ENCODE measurements at places on chromosomes 6 and 20.

- no peak for DNase-seq
These were observed 147.5 kb downstream of the PHF3 start for GRCh38 chr6:63783096-63783495.

GRCh38 chr6:105452924-105453756 lies 50.3 kb upstream of the PREP start:
- DNase-seq = no peak

- no peak for DNase-seq
These were observed 150.4 kb upstream of the PHACTR3 start for GRCh38 chr20:59453759-59454560.

- no peak for DNase-seq
These were observed 23.1 kb upstream of the VIP start for GRCh38 chr6:152727507-152727906.

DNA sequence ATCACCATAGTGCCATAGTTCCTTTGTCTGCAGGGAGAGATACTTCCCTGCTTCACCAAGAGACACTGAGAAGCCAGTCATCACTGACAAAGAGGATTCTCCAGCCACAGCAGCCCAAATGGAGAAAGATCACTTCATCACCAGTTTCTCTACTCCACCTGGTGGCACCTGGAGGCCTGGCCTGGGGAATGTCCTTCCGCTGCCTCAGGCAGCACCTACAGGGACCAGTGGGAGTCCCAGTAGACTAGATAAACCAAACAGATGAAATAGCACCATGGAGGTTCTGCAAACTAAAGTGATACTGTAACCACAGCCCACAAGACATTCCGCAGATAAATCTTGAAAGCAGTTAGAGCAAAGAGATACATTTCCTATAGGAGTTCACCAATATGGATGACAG lies 266.5 kb downstream of the C6orf118 start:
- no peak for DNase-seq

GRCh38 chr6:33723371-33724085 lies 12.0 kb upstream of the UQCC2 start:
- no peak for DNase-seq

DNA sequence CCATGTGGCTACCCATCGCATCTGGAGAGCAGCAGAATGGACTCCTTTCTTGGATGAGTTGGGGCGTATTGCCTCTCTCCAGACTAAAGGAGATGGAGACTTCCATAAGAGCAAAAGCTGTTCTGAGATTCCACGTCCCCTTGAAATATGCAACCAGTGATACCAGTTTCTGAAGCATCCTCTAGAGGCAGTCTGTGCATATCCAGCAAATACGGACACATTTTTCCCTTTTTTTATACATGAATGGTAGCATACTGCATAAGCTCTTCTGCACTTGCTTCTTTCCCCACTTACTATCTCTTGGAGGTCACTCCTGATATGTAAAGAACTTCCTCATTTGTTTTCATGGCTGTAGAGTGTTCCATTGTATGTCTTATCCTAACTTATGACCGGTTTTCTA lies 34.6 kb downstream of the TAF8 start:
- DNase-seq = no peak

DNA sequence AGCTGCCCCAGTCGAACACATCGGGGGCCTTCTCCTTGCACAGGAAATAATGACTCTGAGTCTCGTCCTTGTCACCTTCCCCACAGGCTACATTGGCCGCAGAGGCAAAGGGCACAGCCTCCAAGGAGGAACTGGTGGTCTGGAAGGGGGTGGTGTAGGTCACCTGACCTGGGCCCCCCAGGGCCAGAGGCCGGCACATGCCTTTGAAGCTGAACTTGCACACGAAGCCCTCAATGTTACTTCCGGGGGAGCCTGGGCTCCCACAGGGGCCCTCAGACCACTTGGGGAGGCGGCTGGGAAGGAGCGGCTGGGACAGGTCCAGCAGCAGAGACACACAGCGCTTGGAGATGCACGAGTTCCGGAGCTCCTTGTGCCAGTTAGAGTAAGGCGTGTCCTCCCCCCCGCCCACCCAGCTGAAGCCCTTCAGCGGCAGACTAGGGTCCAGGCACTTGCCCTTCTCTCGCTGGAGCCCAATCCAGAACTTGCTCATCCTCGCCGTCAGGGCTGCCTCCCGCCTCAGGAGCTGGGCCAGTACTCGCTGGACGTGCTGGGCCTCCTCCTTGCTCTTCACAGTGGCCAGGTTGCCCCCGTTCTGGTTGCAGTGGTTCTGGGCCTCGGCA lies 578 bp downstream of the CD93 start:
- no peak for DNase-seq

DNA sequence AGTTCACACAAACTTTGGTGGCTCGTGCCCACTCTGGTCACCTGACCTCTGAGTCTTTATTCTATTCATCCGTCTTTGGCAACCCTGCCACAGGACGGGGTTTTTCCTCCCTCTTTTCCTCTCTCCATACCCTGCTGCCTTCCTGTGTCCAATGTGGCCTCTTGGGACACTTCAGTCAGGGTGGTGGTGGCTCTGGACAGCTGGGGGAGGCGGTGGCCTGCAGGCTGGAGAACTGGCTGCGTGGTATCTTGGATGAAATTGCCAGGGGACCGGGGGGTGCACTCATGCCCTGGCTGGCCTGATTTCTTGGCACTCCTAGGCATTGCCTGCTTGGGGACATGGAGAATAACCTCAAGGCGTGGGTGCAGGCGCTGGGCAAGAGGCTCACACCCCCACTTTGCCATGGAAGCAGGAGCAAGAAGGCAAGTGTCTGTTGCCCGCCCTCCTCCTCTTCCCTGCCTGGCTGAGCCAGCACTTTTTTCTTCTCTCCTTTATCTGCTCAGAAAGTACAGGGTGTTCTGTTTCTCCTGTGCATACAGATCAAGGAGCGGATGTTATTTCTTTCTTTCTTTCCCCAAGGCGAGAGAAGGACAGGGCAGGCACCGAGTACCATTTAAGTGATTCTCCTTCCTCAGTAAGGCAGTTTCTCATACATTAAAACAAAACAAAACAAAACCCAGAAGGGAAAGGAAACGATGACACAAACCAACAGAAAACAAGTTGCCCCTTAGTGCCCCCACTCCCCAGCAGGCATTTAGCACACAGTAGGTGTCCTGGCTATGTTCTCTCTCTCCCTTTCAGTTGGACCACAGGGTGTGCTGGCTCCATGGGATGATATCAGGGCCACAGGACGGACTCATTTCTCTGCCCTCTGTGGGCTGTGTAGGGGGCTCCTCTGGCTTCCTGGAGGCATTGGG lies 155.5 kb upstream of the RNF24 start:
- DNase-seq = no peak

- DNase-seq = no peak
These were observed 78.2 kb downstream of the TSHZ2 start for GRCh38 chr20:53050338-53050737.

DNA sequence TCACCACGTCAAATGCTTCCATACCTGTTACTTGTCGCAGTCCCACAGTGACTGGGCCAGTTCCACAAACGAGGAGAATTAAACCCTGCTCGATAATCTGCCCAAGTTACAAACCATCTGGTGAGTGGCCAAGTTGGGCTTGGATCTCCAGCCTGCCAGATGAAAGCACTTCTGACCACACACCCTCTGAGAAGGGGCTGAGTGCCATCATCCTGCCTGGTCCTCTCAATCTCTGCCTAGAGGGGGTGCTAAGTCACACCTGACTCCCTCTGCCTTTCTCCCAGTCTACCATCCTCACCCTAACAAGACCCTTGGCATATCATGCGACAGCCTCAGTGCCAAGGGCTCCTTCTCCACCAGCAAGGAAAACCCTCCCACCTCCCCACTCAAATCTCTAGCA lies 15.8 kb downstream of the RRP36 start:
- DNase-seq = no peak

- DNase-seq = no peak
These were observed 1.5 kb upstream of the ARFGEF2 start for GRCh38 chr20:48919882-48920526.

GRCh38 chr6:101114703-101115102 lies 233.6 kb upstream of the ASCC3 start:
- no peak for DNase-seq

- no peak for DNase-seq
These were observed 15.5 kb downstream of the UCKL1 start for GRCh38 chr20:63940472-63941266.

- DNase-seq = no peak
These were observed 98.3 kb downstream of the CDH26 start for GRCh38 chr20:60056407-60057122.

- DNase-seq = no peak
These were observed 376.4 kb downstream of the CDH4 start for GRCh38 chr20:61628480-61628879.

DNA sequence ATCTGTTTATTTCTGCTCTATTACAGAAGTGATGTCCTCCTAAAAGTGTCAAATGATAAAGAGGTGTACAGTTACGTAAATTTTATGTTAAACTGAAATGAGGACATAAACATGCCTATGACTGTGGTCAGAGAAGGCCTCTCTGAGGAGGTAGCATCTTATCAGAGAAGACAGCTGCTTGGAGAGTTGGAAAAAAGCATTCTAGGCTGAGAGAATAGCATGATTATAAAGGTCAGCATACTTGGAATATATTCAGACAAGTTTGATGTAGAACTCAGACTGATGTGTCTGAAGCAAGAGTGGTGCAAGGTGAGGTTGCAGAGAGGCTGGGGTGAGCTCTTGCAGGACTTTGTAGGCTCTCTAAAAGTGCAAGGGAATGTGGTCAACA lies 3.1 kb upstream of the PCNA start:
- DNase-seq = no peak

GRCh38 chr6:96537726-96538125 lies 16.1 kb downstream of the UFL1 start:
- DNase-seq = no peak

All from stimulated activated CD4-positive, alpha-beta T cell treated with anti-CD3 and anti-CD28 coated beads, TNF-alpha, amount 100 ng/mL, for 1 hour (primary cell).